ENCODE measurements at places on chromosomes 6 and 20. TPM values are rescaled to one million over a fixed set of nuclear protein-coding genes. Genes with fewer than 3 reads are reported as not detected.
A peak's percentile ranks its signal among the peaks of the same experiment; 100 is the strongest.

DNA sequence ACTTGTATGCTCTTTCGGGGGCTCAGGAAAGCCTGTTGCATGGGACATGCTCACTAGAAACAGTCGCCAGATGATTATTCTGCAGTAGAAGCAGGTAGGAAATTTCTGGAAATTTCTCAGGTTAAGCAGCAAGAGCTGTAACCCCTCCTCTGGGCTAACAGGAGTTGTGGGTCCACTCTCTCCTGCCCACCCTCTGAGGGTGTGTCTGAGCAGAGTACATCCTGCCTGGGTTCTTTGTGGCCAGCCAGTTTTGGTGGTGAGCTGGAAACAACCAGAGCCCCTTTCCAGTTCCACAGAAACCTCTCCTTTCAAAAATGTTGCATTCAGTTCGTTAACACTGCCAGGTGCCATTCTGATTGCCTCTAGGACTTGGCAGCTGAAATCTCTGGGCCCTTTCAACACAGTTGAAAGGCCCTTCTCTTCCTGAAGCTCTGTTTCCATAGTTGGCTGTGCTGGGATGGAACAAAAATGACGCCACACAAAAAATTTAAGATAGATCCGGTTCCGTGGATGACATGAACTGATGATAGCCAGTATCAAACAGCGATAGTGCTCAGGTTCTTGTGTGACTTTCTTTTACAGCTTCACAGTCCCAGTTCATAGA lies 38.5 kb downstream of the PLCG1 start:
- peak; percentile 36 for DNase-seq

GRCh38 chr6:49333345-49334125 lies 129.5 kb downstream of the MMUT start:
- no peak for DNase-seq

DNA sequence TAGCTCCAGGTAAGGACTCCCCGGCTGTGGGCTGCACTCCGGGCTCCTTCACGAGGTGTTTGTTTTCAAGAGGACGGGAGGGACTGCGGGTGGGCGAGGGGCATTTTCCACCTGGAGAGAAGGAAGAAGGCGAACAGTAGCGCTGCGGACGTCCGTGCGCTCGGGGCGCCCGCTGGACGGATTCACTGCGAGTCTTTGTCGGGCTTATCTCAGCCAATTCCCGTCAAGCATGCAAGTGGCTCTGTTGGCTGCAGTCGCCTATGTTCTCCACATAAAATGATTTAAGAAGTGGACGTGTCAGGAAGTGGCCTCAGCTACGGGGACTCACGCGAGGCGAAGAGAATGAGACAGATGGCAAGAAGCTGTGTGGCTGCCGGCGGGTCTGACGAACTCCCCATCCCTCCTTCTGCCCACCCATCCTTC lies 332 bp downstream of the GRIK2 start:
- no peak for DNase-seq

DNA sequence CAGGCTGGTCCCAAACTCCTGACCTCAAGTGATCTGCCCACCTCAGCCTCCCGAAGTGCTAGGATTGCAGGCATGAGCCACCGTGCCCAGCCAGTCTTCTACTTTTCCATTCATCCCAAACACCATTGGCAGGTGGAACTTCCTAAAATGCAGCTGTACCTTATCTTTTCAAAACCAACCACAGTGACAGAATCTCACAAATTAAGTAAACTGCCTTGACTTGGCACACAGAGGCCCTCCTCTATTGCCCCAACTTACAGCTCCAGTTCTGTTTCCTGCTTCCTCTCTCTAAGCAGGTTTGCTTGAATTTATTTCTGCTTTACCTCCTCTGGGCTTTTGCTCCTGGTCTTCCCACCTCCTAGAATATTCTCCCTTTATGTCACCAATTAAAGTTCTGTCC lies 7.6 kb downstream of the MYB start:
- no peak for DNase-seq

DNA sequence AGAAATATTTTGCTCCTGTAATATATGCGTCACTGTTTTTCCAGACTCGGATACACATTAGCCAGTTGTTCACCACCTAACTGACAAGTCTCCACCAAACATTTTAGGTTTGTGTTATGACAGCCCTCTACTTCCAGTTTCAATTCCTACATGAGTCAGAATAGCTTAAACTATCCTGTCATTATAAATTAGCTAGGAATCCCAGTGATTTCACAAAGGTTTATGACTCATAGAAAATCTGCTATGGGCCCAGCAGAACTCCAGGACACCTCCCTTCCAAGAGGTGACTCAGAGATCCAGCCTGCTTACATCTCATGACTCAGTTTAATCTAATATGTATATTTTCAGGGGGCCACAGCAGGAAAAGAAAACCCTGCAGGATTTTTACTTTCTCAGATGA lies 17.4 kb upstream of the PLCB4 start:
- DNase-seq = no peak

DNA sequence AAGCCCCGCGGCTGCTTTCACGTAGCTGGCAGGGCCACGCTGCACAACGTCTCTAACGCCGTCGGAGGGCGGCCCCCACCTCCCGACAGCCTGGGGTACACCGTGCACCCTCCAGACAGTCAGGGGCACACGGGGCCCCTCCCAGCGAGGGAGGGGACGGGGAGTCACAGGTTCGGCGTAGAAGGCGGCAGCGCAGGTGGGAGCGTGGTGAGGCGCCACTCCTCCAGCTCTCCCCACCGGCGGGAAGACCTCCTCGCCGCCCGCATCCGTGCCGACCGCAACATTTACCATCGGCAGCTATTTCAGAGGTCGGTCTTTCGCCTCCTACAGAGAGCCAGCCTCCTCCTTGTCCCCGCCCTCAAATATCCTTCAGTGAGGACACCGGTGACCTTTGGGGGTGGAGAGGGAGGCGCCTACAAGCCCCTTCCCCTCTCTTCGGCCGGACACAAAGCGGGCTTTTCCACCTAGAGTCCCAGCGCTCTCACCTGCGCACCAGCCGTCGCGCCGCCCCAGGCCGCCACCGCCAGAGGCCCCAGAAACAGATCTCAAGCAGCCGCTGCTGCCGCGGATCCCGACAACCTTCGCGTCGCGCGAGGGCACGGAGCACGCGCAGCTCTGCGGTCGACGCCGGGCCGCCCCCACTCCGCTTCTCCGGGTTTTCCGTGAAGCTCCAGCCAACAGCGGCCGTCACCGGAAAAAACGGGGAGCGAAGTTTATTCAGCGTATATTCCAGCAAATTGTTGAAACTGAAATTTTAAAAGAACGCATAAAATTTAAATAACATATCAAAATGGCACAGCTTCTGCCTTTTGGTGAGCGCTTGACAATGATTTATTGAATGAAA lies at the start of gene MKKS:
MKKS (minus strand) TSS at position 600 of the 844 bp plus-strand sequence. CDS start 20,708 bp downstream, outside the sequence.
- DNase-seq = peak; percentile 96

DNA sequence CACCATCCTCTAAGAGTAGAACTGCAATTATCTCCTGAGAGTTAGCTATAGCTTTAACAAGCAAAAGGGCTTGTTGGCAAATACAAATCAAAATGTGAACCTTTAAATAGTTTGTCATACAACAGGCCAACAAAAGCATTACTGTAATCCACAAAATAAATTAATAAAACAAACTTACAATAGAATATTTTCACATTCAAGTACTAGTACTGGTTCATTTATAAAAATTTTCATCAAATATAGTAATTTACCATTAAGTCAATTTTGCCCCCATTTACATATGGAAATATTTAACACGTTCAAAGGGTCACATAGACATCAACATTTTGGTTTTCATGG lies 9.4 kb downstream of the RBM39 start:
- no peak for DNase-seq

- no peak for DNase-seq
Measured at GRCh38 chr6:114249522-114249921, 93.3 kb downstream of the HS3ST5 start.

GRCh38 chr20:58651946-58652605 lies 993 bp downstream of the STX16 start:
- DNase-seq = no peak

DNA sequence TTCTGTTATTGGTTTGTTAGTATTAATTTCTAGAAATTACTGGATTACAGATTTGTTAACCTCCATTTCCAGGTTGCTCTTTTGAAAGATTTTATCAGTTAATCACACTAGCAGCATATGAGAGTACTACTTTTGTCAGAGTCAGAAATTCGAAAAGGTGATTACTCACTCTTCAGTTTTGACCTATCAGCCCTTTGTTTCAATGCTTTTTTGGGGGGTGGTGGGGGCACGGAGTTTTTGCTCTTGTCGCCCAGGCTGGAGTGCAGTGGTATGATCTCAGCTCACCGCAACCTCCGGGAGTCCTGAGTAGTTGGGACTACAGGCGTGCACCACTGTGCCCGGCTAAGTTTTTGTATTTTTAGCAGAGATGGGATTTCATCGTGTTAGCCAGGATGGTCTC lies 149.2 kb downstream of the JARID2 start:
- no peak for DNase-seq

GRCh38 chr6:82909551-82909950 lies 156.1 kb downstream of the UBE3D start:
- DNase-seq = no peak

DNA sequence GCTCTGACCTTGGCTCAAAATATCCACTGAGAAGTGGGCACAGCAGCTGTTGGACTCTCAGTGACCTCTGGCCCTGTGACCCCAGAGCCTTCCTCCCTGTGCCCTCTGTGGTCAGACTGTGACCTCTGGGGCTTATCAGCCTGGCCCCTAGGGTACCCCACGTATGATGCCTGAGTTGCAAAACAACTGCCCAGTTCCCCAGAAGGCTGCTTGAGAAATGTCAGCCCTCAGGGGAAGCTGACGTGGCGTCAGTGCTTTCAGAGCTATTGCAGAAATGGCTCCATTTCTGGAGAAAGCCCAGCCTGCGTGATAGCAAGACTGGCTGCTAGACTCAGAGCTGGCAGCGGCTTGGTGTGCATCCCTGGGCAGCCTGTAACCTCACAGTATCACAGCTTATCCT lies 31.5 kb upstream of the TGM2 start:
- peak; percentile 82 for DNase-seq

- no peak for DNase-seq
Measured at GRCh38 chr6:35469751-35470662, 1.8 kb downstream of the RPL10A start.

DNA sequence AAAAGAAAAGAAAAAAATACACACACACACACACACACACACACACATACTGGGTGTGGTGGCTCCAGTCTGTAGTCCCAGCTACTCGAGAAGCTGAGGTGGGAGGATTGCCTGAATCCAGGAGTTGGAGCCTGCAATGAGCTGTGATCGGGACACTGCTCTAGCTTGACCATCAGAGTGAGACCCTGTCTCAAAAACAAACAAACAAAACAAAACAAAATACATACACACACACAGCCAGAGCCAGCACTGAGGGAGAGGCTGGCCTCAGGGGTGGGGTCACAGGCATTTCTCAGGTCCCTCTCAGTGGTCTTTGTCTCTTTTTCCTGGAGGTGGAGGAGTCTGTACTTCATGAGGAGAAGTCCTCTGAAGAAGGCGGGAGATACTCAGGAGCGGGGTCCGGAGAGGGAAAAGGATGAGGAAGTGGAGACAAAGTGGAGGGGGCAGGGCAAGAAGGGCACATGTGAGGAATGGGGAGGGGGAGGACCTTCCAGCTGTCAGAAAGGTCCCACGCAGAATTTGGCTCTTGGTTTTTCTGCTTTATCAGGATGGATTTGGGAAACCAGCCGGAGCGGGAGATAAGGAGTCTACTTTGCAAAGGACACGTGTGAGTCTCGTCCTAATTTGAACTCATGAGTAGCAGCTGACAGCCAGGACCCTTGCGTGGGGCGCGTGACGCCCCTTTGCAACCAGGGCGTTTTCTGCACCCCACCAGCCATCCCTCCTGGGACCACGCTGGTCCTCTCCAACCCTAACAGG lies 7.7 kb upstream of the MICB start:
- no peak for DNase-seq

GRCh38 chr20:41627611-41628244 lies 9.6 kb upstream of the CHD6 start:
- no peak for DNase-seq

- DNase-seq = no peak
Measured at GRCh38 chr20:48196486-48196885, 411.2 kb upstream of the SULF2 start.

DNA sequence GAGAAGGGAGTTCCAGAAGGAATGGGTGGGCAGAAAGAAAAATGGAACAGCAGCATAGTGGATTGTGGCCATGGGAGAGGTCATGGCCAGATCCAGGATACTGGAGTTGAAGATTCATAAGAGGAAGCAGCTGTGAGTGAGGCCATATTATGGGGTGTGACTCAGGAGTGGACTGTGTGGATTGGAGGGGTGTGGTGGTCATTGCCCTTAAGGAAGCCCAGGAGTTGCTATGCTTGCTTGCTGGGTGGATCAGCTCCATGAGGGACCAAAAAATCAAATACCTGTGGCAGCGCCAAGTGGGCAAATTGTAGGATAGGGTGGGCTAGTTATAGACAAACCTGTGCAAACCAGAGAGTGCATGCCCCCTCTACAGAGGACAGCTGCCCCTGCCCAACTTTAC lies 18.3 kb downstream of the LRRC1 start:
- DNase-seq = no peak

DNA sequence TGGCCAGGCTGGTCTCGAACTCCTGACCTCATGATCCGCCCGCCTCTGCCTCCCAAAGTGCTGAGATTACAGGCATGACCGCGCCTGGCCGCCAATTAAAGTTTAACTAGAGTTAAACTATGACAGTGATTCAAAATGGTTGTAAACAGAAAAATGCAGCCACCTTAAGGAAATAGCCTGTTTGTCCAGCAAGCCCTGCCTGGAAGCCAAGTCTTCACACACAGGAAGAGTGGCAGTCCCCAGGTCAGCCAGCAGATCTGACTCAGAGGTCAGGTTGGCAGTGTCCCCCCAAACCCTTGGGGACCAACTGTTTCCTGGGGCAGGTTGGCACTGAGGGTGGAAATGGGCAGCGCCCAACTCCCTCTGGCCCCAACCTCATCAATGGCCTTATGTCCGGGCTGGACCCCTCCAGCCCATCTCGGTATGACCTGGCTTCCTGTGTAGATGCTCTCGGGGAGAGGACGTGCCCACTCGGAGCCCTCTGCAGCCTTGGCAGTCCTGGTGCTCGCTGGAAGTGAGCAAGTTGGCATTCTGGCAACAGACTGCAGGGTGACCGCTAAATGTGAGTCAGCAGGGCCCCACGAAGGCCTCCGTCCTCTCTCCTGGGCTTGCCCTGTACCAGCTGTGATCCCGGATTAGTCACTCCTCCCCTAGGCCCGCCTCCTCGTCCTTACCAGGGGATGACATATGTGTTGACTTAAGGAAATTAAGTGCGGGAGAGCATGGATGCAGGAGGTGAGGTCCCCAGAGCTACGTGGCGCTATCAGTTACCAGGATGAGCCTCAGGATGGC lies 9.7 kb upstream of the HSP90AB1 start:
- DNase-seq = peak; percentile 89

- peak; percentile 25 for DNase-seq
Measured at GRCh38 chr6:170021579-170021978, 269.3 kb downstream of the DLL1 start.

- DNase-seq = no peak
Measured at GRCh38 chr20:61801428-61801827, 264.3 kb downstream of the TAF4 start.

- no peak for DNase-seq
Measured at GRCh38 chr6:16805243-16805950, 44.1 kb upstream of the ATXN1 start.

The SLC4A11 gene
- 0.89 TPM for total RNA-seq

The TGM3 gene
- not detected for total RNA-seq

The SMLR1 gene
- total RNA-seq = not detected

The VSTM2L gene
- 1.6 TPM for total RNA-seq

The PTGIS gene
- 89.7 TPM for total RNA-seq

The BPIFB6 gene
- total RNA-seq = not detected

The EMILIN3 gene
- total RNA-seq = 9.9 TPM

The OVOL2 gene
- total RNA-seq = not detected

Data from sciatic nerve (tissue), 2 donors.